ENCODE measurements at places on chromosomes 2 and 18.

DNA sequence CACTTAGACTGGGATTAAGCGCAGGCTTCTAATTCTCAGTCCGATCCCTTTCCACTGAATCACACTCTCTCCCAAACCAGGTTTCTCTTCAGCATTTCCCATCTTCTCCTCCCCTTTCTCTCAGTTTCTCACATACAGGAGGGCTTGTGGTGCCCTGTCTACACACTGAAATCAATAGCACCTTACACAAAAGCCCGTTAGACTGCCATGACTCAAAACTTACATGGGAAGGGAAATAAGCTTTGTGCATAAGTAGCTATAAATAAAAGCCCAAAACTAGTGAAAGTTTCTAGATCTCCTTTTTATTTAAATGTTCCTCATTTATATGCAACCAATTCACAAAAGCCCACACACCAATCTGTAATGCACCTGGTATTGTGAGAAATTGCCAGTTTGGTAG is 318.4 kb downstream of the TXNL1 start:
- peak; percentile 16 for DNase-seq

DNA sequence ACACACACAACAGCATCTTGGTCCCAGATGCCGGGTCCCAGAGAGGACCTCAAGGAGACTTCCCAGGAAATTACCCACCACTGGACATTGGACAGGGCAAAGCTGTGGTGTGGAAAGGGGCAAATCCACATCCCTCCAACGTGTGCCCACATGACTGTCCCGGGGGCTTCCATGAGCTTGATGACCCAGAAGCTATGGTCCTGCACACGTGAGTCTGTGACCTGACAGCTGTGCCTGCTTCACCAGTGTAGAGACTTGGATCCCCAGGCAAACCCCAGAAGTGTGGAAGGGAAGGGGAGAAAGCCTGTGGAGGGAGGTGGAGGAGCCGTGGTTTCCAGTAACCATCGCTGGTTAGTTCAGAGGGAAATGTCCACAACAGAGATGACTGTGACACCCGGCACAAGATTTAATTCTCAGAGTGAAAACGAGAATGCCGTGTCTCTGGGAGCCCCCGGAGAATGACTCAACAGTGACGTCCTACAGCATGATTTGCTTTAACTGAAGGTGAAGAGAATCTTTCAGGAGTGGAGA is 19.1 kb upstream of the GPR55 start:
- no peak for DNase-seq

- no peak for DNase-seq
Observed at GRCh38 chr2:145159676-145160075, 639.8 kb upstream of the ZEB2 start.

- DNase-seq = peak; percentile 10
Observed at GRCh38 chr2:173752152-173752551, 213.0 kb downstream of the SP3 start.

DNA sequence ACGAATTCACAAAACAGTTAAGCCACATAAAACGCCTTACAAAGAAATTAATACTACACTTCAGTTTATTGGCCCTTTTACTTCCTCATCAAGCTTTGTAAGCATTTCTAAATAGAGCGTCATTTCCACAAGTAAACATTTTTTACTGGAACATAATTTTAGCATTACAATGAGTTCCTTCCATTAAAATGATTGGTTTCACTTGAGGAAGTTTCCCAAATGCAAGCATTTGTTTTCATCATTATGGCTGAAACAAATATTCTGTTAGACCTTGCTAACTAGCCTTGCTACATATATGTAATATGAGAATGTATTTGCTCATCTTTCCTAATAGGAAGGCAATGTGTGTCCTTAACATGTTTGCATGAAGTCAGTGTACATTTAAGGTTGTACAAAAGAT is 579.1 kb downstream of the IRS1 start:
- no peak for DNase-seq

GRCh38 chr18:79453816-79454735 is 58.3 kb downstream of the NFATC1 start:
- DNase-seq = no peak
